ENCODE measurements at places on chromosomes 2 and 18.

DNA sequence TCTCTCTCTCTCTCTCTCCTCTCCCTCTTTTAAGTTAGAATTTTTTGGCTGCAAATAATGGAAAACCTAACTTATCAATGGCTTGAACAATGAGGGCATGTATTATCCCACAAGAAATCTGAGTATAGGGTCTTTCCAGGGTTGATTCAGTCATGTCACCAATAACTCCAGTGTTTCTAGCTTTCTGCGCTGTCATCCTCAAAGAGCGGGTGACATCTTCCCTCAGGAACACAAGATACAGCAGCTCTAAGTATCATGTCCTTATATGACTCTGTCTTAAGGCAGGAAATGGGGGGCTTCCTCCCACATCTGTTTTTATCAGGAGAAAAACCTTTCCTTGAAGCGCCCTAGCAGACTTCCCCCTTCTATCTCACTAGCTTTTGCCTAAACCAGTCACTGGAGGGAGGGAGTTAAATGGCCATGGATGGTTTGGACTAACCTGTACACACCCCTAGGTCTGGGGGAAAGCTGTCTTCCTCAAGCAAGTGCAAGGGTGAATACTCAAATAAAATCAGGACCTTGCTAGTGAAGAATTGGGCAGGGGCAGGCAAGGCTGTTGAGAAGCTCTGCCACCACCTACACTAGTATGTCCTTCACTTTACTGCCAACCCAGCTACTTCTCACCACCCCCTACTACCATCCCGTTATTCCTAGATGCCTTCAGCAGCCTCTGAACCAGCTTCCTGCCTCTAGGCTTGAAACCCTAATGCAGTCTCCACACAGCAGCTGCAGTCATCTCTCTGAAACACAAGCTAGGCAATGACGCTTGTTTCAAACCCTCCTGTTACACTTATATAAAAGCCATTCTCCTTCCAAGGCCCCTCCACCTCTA lies 7.5 kb upstream of the TUBA4A start:
- DNase-seq, result no peak

DNA sequence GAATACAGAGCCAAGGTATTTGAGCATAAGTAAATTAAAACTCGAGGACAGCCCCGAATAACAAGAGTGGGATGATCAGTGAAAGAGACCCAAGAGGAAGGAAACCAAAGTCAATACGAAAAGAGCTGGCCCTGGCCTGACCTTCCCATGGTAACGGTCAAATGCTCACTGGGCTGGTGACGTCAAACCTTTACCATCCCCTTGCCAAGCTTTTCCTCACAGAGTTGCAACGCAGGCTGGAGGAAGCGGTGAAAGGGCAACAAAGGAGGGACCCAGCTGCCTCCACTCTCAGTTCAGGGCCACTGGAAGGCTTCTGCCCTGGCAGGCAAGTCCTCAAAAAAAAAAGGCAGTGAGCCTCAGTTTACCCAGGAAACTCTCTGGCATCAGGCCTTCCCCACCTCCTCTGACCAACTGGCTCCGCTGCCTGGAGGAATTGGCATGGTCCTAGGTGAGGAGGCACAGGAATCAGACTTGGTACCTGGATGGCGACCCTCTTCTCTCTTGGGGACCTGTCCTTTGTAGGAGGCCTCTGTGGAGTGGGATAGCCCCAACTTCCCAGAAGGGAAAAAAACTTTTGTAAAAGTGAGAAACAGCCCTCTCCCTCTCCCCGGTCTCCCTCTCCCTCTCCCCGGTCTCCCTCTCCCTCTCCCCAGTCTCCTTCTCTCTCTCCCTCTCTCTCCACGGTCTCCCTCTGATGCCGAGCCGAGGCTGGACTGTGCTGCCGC lies 212.4 kb downstream of the ANAPC1 start:
- DNase-seq, result no peak

GRCh38 chr2:7915302-7916091 lies 766.4 kb upstream of the ID2 start:
- DNase-seq, result no peak

DNA sequence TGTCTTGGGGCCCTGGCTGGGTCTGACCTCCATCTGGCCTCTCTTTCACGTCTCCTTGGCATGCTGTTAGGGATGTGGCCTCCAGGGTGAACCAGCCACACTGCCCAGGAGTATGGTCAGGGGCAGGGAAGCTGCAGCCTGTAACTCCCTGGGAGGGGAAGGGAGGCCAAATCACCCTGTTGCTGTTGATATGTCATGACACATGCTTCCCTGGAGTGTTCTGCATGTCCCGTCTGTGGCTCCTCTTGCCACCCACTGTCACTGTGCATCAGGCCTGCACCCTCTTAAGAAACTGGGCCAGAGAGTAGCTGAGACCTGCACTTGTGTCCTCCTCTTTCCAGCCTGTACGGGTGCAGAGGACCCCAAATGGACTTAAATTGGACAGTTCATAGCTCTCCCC lies 221.3 kb downstream of the FHOD3 start:
- no peak for DNase-seq

- DNase-seq, result no peak
Observed at GRCh38 chr2:219473511-219473910, 25.2 kb upstream of the GMPPA start.

- no peak for DNase-seq
Observed at GRCh38 chr2:19882286-19882685, 19.5 kb downstream of the TTC32 start.

GRCh38 chr2:134738141-134738870 lies 19.5 kb upstream of the TMEM163 start:
- no peak for DNase-seq

DNA sequence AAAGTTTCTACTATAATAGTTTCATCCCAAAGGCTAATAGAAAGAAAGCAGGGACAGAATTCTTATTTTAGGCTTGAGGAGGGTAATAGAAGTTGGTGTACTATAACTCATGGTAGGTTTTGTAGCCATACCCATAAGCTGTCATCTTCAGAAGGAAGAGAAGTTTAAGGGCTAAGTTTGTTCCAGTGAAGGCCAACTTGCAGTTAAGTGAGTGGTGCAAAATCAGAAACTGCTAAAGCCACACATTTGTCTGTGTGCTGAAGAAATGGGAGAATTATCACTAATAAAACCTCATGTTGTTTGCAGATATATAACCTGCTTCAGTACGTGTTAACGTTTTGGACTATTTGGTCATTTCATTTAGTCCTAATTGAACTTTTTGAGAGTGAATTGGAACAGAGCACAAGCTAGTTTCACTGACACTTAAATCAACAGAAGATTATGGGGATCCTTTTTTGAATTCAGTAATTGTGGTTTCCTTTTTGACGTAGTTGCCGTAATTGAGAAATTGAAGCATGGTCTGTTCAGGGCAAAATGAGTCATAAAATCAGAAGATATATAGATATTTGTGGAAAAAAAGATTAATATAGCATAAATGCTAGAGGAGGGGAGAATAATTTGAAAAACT lies 69.1 kb downstream of the PHLPP1 start:
- DNase-seq, result no peak

- DNase-seq, result peak; percentile 65
Observed at GRCh38 chr2:120468136-120468535, 122.2 kb downstream of the INHBB start.

- DNase-seq, result no peak
Observed at GRCh38 chr2:205056151-205056561, 510.9 kb downstream of the PARD3B start.

DNA sequence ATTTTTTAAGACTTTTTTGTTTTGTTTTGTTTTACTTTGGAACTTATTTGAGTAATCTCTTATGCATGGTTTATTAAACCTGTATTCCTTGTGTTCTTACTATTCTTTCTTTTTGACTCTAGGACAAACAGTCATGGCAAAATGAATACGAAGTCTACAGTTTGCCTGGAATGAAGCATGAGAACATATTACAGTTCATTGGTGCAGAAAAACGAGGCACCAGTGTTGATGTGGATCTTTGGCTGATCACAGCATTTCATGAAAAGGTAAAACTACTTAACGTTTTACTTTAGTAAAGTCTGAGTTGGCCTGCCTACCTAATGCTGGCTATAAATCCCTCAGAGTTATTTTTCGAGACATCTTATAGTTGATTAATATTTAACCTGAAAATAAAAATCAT lies 72.3 kb downstream of the ACVR2A start:
- no peak for DNase-seq

GRCh38 chr2:3073041-3073595 lies 304.5 kb downstream of the EIPR1 start:
- no peak for DNase-seq

- no peak for DNase-seq
Observed at GRCh38 chr2:11810237-11810977, 64.0 kb downstream of the LPIN1 start.

DNA sequence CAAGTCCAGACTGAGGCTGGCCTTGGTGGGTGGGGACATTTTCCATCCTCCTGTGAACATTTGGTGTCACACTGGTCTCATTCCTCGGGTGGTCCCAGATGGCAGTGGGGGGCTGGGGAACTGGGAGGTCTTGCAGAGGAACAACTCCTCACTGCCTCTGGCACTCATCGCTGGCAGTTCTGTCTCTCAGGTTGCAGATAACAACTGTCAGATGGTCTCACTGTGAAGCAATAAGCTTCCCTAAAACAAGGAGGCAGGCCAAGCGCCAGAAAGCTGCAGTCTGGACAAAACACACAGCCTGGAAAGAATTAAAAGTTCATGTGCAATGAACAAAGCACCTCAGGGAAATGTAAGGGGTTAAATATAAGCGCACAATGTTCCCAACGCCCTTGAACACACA lies 78.1 kb downstream of the IRS1 start:
- peak; percentile 81 for DNase-seq

Measured in suprapubic skin (tissue), 4 donors.